ENCODE measurements at places on chromosomes 12 and 14.

DNA sequence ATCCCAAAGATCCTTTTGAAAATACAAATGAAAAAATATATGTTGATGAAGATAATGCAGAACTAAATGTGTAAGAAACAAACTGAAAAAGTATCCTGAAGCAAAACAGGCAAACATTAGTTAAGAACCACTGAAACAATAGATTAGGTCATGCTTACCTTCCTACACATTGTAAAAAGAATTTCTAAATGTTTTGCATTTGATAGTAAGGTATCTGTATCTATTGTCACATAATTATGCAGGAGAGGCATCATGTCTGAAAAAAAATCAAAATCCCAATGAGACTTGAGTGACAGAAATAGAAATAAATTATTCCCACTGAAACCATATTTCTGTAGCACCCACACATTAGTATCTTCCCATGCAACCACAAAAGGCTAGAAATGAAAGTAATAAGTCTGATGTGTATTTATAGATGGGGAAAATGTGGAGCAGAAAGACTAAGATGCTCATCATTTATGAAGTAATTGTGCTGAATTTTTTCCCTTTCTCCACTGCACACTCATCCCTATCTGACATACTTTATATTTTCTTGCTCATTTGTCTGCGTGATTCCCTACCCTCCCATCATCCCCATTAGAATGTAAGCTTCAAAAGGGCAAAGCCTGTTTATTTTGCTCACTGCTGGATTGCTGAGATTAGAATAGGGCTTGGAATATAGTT lies 43.5 kb downstream of the IPO8 start:
- DNase-seq: no peak

DNA sequence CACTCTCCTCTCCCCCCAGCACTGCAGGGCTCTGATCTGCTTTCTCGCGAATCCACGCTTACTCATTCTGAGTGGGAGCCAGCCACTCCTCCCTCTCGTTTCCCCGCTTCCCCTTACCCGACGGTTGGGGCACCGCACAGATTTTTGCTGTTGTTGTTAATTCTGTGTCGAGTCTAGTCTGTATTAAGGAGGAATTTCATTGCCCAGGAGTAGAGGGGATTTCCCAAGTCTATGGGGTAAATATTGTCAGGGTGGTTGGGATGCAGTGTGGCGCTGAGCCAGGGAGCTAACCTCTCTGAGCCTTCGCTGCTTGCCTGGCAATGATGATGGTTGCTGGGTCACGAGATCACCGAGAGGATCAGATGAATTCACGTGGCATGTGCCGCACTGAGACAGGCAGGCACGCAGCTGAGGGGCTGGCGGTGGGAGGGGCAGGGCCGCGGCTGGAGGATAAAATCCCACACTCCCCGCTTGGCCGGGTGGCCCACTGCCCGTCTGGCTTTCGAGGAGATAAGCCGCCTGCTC lies 18.5 kb downstream of the NCOR2 start:
- DNase-seq: no peak

GRCh38 chr14:70726651-70727375 lies 82.5 kb downstream of the MAP3K9 start:
- no peak for DNase-seq

- DNase-seq: no peak
Observed at GRCh38 chr12:79255288-79255687, 390.7 kb downstream of the SYT1 start.

- DNase-seq: no peak
Observed at GRCh38 chr14:24130380-24130716, at the start of gene FITM1. TSS of gene FITM1 (plus strand) at chr14:24130659. CDS start at chr14:24131564, 905 bp downstream.

DNA sequence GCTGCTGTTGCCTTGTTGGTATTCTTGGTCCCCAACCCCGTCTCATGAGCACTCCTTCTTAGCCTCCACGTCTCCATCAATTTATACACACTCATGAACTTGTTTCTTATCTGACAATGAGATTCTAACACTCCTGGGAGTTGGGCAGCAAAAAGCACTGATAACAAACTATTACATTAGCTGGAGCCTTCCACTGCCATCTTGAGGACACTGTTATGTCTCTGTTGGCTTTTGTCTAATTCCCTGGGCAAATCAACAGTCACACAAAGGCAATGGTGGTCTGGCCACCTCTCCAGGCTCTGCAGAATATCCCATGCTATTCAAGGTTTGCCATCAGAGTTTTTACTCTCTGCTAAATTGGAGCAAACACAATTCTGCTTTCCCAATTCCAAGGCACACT lies 117.8 kb upstream of the COCH start:
- no peak for DNase-seq

- no peak for DNase-seq
Observed at GRCh38 chr14:22536853-22537338, 52.1 kb downstream of the DAD1 start.
